ENCODE measurements at places on chromosomes 12 and 14. TPM values are rescaled to one million over a fixed set of nuclear protein-coding genes. Genes with fewer than 3 reads are reported as not detected.
A peak's percentile ranks its signal among the peaks of the same experiment; 100 is the strongest.

The ITGA7 gene
- 16.0 TPM for total RNA-seq

The LMO3 gene
- total RNA-seq: 1.4 TPM

The GNG2 gene
- total RNA-seq: 3.6 TPM

The POTEG gene
- not detected for total RNA-seq

The CALM1 gene
- 328 TPM for total RNA-seq

The MYL2 gene
- total RNA-seq: not detected

The P2RX2 gene
- total RNA-seq: not detected

The NPAS3 gene
- 0.45 TPM for total RNA-seq

The CLEC4D gene
- total RNA-seq: not detected

The KCNA1 gene
- not detected for total RNA-seq

DNA sequence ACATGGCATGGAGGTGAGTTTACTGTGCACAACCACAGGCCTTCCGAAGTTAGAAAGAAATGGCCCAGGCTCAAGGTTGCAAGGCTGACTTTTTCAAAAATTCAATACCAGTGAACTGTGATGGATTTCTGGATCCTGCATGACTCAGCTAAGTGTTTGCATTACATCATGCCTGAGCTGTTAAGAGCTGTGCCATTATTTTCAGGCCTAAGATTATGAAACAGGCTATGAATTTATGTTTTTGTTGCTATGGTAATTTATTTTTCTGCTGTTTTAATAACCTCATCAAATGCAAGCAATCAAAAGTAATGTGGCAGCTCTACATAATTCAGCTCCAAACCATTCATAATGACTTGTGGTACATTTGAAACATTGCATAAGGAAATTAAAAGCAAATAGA is 457.7 kb upstream of the TMEM132C start:
- H3K27me3 ChIP-seq: no peaks in the 10 kb centered on the region
- peaks cover 15% of the 10 kb centered on the region for H3K4me1 ChIP-seq
- H3K36me3 ChIP-seq: no peaks in the 10 kb centered on the region
- H3K4me3 ChIP-seq: no peak overlapping the region
- peak overlapping the region; percentile 40 for H3K27ac ChIP-seq

- no peak overlapping the region for H3K27ac ChIP-seq
- H3K36me3 ChIP-seq: no peaks in the 10 kb centered on the region
- H3K27me3 ChIP-seq: no peaks in the 10 kb centered on the region
- DNase-seq: no peak
Measured at GRCh38 chr12:11638315-11638916, 11.1 kb upstream of the ETV6 start.

GRCh38 chr12:3752096-3752709 is 706 bp downstream of the CRACR2A start:
- peak overlapping the region; percentile 54 for H3K4me3 ChIP-seq
- peak overlapping the region; percentile 86 for H3K27ac ChIP-seq
- no peak for DNase-seq

DNA sequence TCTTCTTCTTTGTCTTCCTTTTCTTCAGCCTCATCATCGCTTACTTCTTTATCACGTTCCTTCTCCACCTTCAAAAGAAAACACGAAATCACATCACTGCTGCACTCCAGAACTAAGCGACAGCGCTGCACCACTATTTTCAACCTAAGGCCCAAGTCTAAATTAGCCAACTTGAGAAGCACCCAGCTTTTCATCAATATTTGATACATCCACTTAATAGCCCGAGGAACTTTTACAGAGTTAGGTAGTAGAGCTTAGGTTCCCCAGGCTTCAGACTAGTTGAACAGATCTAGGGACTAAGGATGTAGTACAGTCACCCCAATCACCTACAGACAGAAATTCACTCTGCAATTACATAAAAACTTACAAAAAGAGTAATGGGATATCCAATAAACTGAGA is 1.9 kb downstream of the HSP90AA1 start:
- H3K27me3 ChIP-seq: no peaks in the 10 kb centered on the region
- peak overlapping the region; percentile 97 for H3K4me3 ChIP-seq
- peaks cover 50% of the 10 kb centered on the region for H3K36me3 ChIP-seq
- no peak overlapping the region for H3K27ac ChIP-seq
- no peak for DNase-seq

DNA sequence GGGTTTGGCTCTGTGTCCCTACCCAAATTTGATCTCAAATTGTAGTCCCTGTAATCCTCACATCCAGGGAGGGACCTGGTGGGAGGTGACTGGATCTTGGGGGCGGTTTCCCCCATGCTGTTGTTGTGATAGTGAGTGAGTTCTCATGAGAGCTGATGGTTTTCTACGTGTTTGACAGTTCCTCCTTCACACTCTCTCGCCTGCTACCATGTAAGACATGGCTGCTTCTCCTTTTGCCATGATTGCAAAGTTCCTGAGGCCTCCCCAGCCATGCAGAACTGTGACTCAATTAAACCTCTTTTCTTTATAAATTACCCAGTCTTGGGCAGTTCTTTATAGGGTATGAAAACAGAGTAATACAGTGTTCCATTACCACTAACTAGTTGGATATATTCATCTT is 10.3 kb upstream of the LRRC23 start:
- DNase-seq: no peak
- H3K4me1 ChIP-seq: peaks cover 13% of the 10 kb centered on the region
- no peak overlapping the region for H3K27ac ChIP-seq
- no peaks in the 10 kb centered on the region for H3K27me3 ChIP-seq

- H3K36me3 ChIP-seq: no peaks in the 10 kb centered on the region
- DNase-seq: no peak
- H3K4me3 ChIP-seq: no peak overlapping the region
- no peaks in the 10 kb centered on the region for H3K4me1 ChIP-seq
Measured at GRCh38 chr14:97198813-97199212, 401.6 kb downstream of the VRK1 start.

GRCh38 chr12:32983332-32983731 is 86.8 kb upstream of the PKP2 start:
- H3K36me3 ChIP-seq: no peaks in the 10 kb centered on the region
- no peaks in the 10 kb centered on the region for H3K4me1 ChIP-seq
- no peak for DNase-seq

GRCh38 chr12:61655241-61655640 is 605.0 kb upstream of the USP15 start:
- H3K27me3 ChIP-seq: no peaks in the 10 kb centered on the region
- no peaks in the 10 kb centered on the region for H3K36me3 ChIP-seq
- no peak for DNase-seq
- H3K4me3 ChIP-seq: no peak overlapping the region

DNA sequence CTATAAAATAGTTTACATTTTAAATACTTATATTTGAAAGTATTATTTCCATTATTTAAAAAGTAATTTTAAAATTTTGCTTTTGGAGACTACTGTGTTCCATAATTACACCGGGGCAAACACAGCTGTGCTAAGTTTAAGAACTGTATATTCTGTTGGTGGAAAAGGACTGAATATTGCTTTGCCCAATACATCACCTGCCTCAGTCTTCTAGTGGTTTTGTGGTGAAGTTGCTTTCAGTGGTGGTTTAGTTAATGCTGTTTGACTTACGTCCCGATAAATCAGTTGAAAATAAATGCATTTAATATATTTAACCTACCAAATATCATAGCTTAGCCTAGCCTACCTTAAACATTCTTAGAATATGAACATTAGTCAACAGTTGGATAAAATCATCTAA is 23.4 kb downstream of the FBXO34 start:
- no peak for DNase-seq
- peaks cover 4% of the 10 kb centered on the region for H3K36me3 ChIP-seq
- no peak overlapping the region for H3K4me3 ChIP-seq
- H3K27me3 ChIP-seq: no peaks in the 10 kb centered on the region
- H3K4me1 ChIP-seq: peaks cover 10% of the 10 kb centered on the region

- H3K4me1 ChIP-seq: peaks cover 20% of the 10 kb centered on the region
- DNase-seq: no peak
- H3K27me3 ChIP-seq: no peaks in the 10 kb centered on the region
Measured at GRCh38 chr12:119204671-119205285, 26.0 kb downstream of the HSPB8 start.

- peaks cover 32% of the 10 kb centered on the region for H3K4me1 ChIP-seq
- H3K4me3 ChIP-seq: peak overlapping the region; percentile 87
- DNase-seq: peak; percentile 78
- H3K27me3 ChIP-seq: no peaks in the 10 kb centered on the region
- no peaks in the 10 kb centered on the region for H3K36me3 ChIP-seq
Measured at GRCh38 chr14:39266525-39266870, 32.8 kb downstream of the MIA2 start.

DNA sequence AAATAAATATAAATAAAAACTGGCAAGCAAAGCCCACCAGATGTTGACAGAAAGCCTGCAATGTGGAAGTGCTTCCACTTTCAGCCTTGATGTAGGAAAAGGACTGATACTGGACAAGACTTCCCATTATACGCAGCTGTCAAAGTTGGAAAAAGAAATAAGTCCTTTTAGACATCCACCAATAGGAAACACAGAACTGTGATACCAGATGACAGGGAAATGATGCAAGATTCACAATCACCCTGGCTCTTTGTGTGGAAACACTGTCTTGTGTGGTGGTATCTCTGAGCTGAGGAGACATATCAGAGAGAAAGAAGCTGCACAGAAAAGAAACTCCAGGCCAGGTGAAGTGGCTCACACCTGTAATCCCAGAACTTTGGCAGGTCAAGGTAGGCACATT is 13.8 kb upstream of the METAP2 start:
- H3K27me3 ChIP-seq: no peaks in the 10 kb centered on the region
- H3K27ac ChIP-seq: no peak overlapping the region
- no peaks in the 10 kb centered on the region for H3K36me3 ChIP-seq
- H3K4me1 ChIP-seq: no peaks in the 10 kb centered on the region
- no peak overlapping the region for H3K4me3 ChIP-seq

DNA sequence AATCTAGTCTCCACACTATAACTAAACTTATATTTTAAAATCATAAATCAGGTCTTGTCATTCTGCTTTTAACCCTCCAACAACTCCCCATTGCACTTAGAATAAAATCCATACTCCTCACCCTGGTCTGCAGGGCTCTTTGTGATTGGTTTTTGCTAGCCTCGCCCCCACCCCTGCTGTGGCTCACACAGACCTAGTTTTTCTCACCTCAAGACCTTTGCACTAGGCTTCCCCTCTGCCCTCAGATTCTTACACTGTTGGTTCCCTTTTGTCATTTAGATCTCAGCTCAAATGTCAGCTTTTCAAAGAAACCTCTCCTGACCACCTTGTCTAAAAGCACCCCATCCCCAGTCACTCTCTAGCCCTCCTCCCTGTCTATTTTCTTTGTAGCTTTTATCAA is 10.7 kb upstream of the LHX5 start:
- H3K4me3 ChIP-seq: no peak overlapping the region
- no peak overlapping the region for H3K27ac ChIP-seq
- no peaks in the 10 kb centered on the region for H3K4me1 ChIP-seq
- H3K36me3 ChIP-seq: no peaks in the 10 kb centered on the region
- peaks cover 92% of the 10 kb centered on the region for H3K27me3 ChIP-seq

- H3K4me3 ChIP-seq: no peak overlapping the region
- H3K27me3 ChIP-seq: no peaks in the 10 kb centered on the region
- DNase-seq: no peak
- H3K36me3 ChIP-seq: no peaks in the 10 kb centered on the region
- no peak overlapping the region for H3K27ac ChIP-seq
- peaks cover 15% of the 10 kb centered on the region for H3K4me1 ChIP-seq
Measured at GRCh38 chr12:80056845-80057244, 42.5 kb upstream of the OTOGL start.

- no peak for DNase-seq
- H3K27me3 ChIP-seq: no peaks in the 10 kb centered on the region
- H3K4me1 ChIP-seq: peaks cover 37% of the 10 kb centered on the region
- peak overlapping the region; percentile 97 for H3K27ac ChIP-seq
Measured at GRCh38 chr14:103384450-103385151, 614 bp upstream of the MARK3 start.

DNA sequence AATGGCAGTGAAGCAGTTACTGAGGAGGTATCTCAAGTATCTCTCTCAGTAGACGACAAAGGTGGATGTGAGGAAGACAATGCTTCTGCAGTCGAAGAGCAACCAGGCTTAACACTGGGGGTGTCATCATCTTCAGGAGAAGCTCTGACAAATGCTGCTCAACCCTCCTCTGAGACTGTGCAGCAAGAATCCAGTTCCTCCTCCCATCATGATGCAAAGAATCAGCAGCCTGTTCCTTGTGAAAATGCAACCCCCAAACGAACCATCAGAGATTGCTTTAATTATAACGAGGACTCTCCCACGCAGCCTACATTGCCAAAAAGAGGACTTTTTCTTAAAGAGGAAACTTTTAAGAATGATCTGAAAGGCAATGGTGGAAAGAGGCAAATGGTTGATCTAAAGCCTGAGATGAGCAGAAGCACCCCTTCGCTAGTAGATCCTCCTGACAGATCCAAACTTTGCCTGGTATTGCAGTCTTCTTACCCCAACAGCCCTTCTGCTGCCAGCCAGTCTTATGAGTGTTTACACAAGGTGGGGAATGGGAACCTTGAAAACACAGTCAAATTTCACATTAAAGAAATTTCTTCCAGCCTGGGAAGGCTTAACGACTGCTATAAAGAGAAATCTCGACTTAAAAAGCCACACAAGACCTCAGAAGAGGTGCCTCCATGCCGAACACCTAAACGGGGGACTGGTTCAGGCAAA is 216.6 kb downstream of the AKAP6 start:
- no peak overlapping the region for H3K27ac ChIP-seq
- H3K27me3 ChIP-seq: no peaks in the 10 kb centered on the region
- no peaks in the 10 kb centered on the region for H3K36me3 ChIP-seq

- no peaks in the 10 kb centered on the region for H3K36me3 ChIP-seq
- no peaks in the 10 kb centered on the region for H3K27me3 ChIP-seq
- no peaks in the 10 kb centered on the region for H3K4me1 ChIP-seq
- no peak overlapping the region for H3K27ac ChIP-seq
- no peak for DNase-seq
- H3K4me3 ChIP-seq: no peak overlapping the region
Measured at GRCh38 chr12:68113644-68114043, 45.9 kb downstream of the IFNG start.

DNA sequence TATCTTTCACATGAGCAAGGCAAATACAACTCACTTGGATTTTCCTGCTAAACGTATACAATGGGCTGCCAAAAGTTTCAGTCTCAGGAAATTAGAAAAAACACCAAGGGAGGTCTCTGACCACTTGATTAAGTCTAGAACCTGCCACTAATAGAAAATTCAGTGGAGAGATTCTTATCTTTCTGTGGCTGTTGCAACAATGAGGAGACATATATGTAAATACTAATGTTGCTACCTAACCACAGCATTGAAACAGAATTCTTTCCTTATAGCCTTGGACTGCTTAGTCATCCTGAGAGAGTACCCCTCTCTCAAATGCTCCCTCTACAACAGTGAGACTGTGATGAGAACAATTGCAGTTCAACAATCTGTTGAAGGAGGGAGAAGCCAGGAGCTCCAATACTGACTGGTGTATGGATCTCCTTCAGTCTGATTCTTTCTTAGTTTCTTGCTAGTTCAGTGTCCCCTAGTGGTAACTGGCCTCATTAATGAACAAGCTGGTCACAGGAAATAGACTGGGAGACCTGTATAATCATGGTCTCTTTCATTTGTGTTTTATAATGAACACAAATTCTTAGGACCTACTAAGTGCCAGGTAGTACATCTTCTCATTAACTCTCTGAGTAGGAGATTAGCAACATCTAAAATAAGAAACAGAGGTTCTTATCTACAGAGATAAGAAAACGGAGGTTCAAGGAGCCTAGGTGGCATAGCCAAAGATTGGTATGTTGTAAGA is 164.5 kb downstream of the SLC38A4 start:
- H3K27ac ChIP-seq: peak overlapping the region; percentile 71
- peaks cover 77% of the 10 kb centered on the region for H3K4me1 ChIP-seq
- H3K36me3 ChIP-seq: no peaks in the 10 kb centered on the region
- no peaks in the 10 kb centered on the region for H3K27me3 ChIP-seq

- peak overlapping the region; percentile 8 for H3K27ac ChIP-seq
- no peaks in the 10 kb centered on the region for H3K36me3 ChIP-seq
- peaks cover 34% of the 10 kb centered on the region for H3K4me1 ChIP-seq
- H3K27me3 ChIP-seq: no peaks in the 10 kb centered on the region
Measured at GRCh38 chr12:92503029-92503931, 199.5 kb upstream of the PLEKHG7 start.

GRCh38 chr12:6996040-6996441 is 22.2 kb downstream of the LPCAT3 start:
- no peak for DNase-seq
- H3K27me3 ChIP-seq: no peaks in the 10 kb centered on the region
- H3K36me3 ChIP-seq: peaks cover 8% of the 10 kb centered on the region
- H3K27ac ChIP-seq: no peak overlapping the region
- peaks cover 13% of the 10 kb centered on the region for H3K4me1 ChIP-seq
